ENCODE measurements at places on chromosomes 3 and 15.

- no peak for DNase-seq
Observed at GRCh38 chr3:64957408-64958198, 269.8 kb upstream of the ADAMTS9 start.

GRCh38 chr3:134027631-134028030 is 2.1 kb downstream of the SLCO2A1 start:
- no peak for DNase-seq

DNA sequence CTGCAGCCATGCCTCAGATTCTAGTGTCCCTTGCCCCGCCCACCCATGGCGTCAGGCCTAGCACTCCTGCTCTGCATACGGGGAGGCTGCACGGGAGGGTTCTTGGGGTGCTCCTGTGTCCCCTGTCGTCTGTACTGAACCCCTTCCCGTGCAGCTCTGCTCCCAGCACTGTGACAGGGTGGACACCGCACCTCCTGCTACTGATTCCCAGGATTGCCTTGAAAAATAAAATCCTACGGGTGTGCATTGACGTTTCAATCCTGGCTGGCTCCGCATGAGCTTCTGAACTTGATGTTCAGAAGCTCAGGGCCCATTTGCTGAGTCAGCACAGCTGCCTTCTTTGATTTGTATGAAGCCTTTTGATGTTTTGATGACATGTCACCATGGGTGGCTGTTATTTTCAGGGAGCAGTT is 176.4 kb downstream of the APBA2 start:
- DNase-seq: no peak

GRCh38 chr3:72338082-72338941 is 509.9 kb downstream of the SHQ1 start:
- peak; percentile 62 for DNase-seq

DNA sequence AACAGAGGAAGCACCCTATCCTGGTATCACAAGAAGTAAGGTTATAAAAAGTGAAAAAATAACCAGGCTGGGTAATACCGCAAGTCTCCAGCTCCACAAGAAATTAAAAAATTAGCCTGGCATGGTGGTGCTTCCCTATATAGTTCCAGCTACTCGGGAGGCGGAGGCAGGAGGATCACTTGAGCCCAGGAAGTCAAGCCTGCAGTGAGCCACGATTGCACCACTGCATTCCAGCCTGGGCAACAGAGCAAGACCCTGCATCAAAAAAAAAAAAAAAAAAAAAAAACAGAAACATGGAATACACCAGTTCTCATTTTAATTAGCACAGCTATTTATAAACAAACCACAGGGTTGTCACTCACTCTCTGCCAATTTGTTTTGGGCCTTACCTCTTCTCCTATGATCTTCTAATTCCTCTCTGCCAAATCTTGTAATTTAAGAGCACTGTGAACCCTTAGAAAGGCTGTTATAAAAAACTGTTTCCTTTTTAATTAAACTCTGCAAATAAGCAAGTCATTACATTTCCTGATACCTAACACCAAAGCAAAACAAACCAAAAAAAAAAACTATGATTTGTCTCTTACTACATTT is 22.6 kb downstream of the DCUN1D1 start:
- no peak for DNase-seq

- no peak for DNase-seq
Observed at GRCh38 chr3:126391631-126392030, 3.1 kb upstream of the CFAP100 start.

Data from iris pigment epithelial cell (primary cell).